AG08396 (cell line): ENCODE measurements at places on chromosomes 4 and X.

GRCh38 chr4:148998719-148999118, 556.5 kb upstream of the NR3C2 start:
- no peak for DNase-seq

- no peak for DNase-seq
These were observed 10.1 kb downstream of the GSX2 start for GRCh38 chr4:54110019-54110416.

DNA sequence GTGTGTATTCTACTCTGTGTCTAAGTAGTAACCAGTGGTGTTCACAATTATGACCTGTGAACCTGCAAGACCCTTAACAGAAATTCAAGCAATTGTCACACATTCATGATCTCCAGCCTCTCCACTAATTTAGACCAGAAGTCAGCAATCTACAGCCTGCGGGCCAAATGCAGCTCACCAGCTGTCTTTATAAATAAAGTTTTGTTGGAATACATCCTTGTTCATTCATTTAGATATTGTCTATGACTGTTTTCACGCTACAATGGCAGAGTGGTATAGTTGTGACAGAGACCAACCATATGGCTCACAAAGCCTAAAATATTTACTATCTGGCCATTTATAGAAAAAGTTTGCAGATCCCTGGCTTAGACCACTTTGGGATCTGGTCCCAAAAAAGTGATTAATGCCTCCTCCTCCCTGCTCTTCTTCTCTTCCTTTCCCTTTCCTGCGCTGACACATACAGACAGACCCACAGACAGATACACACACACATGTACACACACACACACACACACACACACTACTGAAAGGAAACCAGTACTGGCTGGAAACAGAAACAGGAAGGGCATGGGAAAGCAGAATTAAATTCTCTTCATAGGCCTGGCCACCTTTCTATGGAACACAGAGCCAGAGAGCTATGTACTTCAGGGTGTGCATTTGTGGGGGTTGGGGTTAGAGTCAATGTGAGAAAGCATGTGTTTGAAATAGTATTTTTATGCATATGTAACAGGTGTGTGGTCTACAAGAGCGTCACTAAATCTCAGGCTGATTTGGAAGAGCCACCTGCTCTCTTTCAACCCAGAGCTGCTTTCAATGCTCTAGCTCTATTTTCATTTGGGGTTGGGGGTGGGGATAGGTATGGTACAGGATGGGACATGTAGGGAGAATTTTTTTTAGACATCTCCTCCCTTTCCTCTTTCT, 49.7 kb upstream of the TMEM164 start:
- no peak for DNase-seq

GRCh38 chr4:104747635-104748034, 252.9 kb upstream of the CXXC4 start:
- no peak for DNase-seq

- no peak for DNase-seq
These were observed 63.3 kb upstream of the RELL1 start for GRCh38 chr4:37749398-37749988.
